ENCODE measurements at places on chromosomes 6 and 20.

DNA sequence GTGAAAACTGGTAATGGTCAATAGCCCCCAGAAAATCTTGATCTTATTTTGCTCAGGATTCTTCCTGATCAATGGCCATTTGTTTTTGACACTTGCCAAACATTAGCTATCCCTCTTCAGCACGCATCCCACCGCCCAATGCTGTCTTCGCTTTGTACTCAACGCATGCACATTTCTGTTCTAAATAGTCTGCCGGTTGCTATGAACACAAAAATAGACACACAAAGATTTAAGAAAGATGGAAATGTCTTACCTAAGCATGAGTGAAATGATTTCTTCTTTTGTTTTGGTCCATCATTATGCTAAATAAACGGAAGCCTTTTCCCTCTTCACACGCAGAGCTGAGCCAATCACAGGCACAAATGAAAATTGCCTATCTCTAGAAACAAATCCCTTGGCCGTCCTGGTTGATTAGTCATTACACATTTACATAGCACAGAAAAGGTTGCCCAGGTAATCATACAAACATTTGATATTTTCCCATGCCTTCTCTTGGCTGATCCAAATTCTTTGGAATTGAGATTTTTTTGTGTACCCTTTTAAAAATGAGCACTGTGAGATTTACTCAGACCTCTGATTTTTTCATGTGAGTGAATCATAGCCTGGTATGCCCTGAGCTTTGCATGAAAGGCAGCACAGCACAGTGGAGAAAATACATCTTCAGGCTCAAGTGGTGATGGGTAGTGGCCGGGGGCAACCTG lies 70.5 kb upstream of the FAM184A start:
- no peak for DNase-seq

- no peak for DNase-seq
These were observed 118.4 kb upstream of the TRAF3IP2 start for GRCh38 chr6:111724039-111724438.

DNA sequence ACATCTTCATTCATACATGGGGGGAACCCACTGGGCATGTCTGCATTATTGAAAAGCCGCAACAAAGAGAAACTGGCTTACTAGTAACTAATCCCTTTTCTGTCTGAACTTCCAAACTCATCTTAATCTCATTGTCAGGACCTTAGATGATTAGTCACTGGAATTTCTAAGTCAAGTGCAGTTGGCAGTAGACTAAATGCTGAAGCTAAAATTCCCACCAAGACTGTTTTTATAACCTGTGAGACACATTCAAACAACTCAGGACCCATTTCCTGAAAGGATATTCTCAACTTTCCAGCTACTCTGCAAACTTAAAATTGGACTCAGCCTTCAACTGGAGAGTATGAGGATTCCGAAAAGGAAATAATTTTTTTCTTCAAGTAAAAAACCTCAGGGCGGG lies 94.8 kb upstream of the SCAF8 start:
- DNase-seq = no peak

DNA sequence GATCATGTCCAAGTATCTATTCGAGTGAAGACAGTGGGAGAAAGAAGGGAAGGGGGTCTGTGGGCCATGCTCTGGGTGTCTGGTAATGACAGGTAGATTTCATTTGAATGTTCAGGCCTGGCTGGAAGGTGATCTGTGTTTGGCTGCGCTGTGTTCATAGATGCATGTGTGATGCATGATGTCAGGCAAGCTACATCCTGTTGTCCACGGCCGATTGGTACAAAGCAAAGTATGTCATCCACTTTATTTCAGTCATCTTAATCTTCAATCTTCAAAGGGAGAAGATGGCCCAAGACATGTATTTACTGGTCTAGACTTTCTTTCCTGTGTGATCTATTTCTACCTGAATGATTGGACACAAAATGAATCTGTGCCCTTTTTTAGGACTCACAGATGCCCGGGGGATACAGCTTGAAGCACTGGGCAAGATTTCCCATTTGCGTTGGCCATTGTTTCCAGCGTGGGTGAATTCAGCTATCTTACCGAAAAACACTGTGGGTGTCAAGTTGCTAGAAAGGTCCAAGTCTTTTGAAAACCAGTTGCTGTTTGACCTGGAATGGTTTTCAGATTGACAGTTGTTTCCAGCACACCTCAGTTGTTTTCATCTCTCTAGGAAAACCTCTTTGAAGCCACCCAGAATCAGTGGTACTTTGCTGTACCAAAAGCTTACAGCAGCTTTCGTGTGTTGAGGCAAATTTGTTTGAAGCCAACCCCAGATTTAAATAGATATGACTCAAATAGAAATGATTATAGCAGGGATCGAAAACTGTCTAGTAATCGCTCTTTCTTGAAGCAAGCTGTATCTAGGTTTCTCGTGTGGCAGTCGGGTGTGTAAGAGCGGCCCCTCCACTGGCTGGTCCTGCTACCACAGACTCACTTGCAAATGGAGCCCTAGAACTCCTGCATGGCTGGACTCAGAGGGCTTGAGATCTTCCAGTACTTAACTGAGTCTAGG lies 27.2 kb downstream of the DUSP22 start:
- no peak for DNase-seq

DNA sequence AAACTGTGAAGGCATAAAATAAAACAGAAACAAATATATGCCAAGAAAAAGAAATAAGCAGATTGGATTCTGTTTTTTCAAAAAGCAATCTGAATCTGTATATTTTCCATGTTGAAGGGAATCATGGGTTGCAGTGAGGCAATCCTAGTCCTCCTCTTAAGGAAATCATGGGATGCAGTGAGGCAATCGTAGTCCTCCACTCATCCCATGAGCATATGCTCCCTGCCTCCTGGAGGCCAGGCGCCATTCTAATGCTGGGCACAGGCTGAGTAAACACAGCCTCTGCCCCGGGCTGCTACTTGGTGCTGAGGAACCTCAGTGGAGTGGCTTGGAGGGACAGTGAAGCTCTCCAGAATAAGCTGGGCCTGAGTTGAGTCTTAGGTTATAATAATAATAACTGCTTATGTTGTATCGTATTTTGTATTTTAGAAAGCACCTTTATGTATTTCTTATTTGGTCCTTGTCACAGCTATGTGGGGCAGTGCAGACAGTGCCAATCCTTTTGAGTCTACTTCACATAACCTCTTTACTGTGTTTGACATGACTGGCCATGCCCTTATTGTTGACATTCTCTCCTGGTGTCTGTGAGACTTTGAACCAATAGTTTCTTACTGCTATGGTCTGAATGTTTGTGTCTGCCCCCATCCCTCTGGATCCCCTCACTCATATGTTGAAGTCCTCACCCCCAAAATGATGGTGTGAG lies 56.6 kb upstream of the CITED2 start:
- DNase-seq = no peak
